ENCODE measurements at places on chromosomes 11 and 22.

DNA sequence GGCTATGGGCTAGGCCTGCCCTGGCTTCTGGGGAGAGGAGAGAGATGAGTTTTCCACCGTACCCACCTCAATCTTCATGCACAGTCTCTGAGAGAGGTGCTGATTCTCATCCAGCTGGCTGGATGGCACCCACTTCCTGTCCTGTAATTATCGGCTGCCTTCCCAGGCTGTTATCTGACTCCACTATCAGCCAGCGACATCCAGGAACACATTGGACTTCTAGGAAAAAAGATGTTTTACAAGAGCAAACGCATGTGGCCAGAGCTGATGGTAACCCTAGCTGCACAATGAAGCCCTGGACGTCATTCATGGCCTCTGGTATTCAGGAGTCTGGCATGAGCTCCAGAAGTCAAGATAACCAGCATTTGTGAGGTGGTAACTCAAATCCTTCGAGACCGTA is 137.4 kb downstream of the EHF start:
- no peak for DNase-seq

DNA sequence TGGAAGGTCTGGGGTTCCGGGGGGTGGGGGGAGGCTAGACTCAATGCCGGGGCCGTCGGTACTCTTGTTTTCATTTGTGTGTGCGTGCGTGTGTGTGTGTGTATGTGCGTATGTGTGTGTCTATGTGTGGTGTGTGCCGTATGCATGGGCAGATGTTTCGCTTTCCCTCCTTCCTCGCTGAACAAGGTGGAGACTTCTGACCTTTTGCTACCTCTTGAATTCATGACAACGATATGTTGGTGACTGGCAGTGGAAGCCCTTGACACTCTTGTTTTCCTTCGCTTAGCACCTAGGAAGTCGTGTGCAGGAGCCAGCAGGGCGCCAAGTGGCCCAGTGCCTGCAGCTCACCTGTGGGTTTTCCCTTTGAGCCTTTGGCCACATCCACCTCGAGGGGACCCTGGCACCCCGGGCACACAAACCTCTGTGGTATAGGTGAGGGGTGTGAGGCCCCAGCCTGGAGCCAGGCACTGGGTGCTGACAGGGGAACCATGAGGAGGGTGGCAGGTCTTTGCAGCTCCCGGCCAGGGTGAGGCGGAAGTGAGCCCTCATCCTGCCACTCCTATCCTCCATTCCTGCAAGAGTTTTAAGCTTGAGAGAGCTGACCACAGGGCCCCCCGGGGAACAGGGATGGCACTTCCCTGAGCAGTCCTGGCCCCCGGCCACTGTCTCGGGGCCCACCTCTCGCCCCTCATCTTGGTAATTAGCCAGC is 19.3 kb upstream of the TMEM191C start:
- no peak for DNase-seq

- no peak for DNase-seq
Measured at GRCh38 chr11:93517611-93518010, 25.6 kb downstream of the SMCO4 start.

DNA sequence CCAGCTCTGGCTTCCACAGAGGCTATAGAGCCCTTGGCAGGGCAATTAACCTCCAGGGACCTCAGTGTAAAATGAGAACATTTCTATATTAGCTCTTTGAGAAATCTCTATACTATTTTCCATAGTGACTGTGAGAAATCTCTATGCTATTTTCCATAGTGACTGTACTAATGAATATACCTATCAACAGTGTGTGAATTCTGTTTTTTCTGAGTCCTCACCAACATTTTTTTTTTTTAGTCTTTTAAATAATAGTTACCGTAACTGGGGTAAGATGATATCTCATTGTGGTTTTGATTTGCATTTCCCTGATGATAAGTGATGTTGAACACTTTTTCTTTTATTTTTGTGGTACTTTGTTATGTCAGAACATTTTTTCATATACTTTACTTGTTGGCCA is 7.0 kb upstream of the MTNR1B start:
- no peak for DNase-seq

GRCh38 chr11:97325693-97326092 is 935.9 kb downstream of the JRKL start:
- DNase-seq: no peak

DNA sequence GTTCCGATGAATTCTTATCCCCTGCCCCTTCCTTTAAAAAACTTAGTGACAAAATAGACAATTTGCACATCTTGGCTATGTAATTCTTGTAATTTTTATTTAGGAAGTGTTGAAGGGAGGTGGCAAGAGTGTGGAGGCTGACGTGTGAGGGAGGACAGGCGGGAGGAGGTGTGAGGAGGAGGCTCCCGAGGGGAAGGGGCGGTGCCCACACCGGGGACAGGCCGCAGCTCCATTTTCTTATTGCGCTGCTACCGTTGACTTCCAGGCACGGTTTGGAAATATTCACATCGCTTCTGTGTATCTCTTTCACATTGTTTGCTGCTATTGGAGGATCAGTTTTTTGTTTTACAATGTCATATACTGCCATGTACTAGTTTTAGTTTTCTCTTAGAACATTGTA is 12.0 kb downstream of the CCND1 start:
- no peak for DNase-seq

DNA sequence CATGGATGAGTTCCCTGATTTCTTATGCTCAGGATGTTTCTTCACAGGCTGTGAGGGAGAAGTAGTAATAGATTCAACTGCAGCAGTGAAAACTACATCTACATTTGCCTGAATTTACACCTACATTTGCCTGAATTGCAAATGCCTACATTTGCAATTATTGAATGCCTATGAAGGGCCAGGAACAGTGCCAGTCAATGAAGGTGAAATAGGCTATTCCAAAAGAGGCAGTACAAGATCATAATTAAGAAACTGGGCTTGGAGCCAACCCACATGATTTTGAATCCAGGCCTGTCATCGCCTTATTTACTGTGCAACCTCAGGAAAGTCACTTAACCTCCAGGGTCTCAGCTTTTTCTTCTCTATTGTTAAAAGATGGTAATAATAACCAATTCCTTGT is 1353.3 kb downstream of the FAM181B start:
- no peak for DNase-seq

DNA sequence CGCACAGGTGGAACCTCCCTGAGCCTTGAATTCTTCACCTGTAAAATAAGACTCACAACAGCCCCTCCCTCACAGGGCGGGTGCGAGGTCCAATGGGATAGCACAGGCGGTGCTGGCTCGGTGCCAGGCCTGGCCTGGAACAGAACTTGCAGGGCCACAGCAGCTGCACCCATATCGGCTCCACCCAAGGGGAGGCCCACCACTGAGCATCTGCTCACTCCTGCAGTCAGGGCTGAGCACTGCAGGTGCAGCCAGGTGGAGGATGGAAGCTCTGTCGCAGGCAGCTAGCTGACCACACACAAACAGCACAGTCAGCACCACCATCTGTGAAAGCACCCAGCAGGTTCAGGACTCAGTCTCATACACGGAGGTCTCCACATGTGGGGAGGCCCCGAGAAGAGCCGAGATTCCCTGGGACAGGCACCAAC is 19.6 kb downstream of the VPS37C start:
- DNase-seq: peak; percentile 25

GRCh38 chr22:36769541-36770512 is 6.1 kb downstream of the IFT27 start:
- no peak for DNase-seq

GRCh38 chr22:37117092-37117491 is 7.6 kb upstream of the TMPRSS6 start:
- no peak for DNase-seq

- DNase-seq: no peak
Measured at GRCh38 chr11:87320123-87320522, 282.4 kb downstream of the TMEM135 start.

- DNase-seq: peak; percentile 23
Measured at GRCh38 chr11:65181569-65182257, at the start of gene CAPN1. TSS of gene CAPN1 (plus strand) at chr11:65181928. CDS start at chr11:65182702, 774 bp downstream.

GRCh38 chr11:126694065-126694625 is 306.4 kb downstream of the KIRREL3 start:
- DNase-seq: no peak

- no peak for DNase-seq
Measured at GRCh38 chr11:77589181-77589520, 602 bp upstream of the AQP11 start.

DNA sequence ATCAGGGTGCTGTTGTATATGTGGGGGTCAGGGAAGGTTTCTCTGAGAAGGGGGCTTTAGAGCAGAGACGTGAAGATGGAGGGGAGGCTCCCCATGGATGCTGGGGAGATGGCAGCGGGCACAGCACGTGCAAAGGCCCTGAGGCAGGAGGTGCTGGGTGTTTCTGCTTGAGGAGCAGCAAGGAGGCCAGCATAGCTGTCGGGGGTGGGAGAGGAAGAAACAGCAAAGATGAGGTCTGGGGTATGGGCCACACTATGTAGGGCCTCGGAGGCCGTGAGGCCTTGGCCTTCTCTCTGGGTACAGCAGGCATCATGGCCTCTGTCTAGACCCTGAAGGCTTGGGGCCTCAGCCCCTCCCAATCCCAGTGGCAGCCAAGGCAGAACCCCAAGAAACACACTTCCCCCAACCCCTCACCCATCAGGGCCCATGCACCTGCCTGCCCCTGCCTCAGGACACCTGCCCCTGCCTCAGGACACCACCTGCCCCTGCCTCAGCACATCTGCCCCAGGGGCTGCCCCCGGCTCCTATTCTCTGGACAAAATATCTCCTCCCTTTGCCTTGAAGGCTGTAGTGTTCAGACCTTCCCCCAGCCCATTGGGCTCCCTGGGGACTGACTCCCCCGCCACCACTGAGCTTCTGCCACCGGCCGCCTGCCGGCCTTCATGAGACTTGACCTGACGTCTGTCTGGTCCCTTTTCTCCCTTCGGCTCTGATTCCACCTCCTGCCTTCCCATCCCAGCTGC is 6.2 kb downstream of the ALDH3B1 start:
- no peak for DNase-seq

GRCh38 chr22:45318558-45319323 is 9.0 kb downstream of the FAM118A start:
- DNase-seq: no peak

DNA sequence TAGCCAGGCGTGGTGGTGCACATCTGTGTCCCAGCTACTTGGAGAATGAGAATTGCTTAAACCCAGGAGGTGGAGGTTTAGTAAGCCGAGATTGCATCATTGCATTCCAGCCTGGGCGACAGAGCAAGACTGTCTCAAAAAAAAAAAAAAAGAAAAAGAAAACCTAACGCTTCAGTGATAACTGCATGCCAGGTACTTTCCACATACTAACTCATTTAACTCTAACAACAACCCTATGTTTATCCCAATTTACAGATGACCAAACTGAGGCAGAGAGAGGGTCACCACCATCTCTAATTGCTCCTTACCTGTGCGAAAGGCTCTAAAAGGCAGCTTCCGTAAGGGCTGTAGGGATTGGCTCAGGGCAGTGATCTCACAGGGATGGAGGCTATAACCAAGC is 11.6 kb downstream of the PISD start:
- DNase-seq: no peak
